ENCODE measurements at places on chromosomes 7 and 10.

GRCh38 chr7:35695987-35696386 lies 1.1 kb upstream of the HERPUD2 start:
- DNase-seq: no peak

GRCh38 chr7:140738280-140738679 lies 41.8 kb downstream of the NDUFB2 start:
- DNase-seq: no peak

DNA sequence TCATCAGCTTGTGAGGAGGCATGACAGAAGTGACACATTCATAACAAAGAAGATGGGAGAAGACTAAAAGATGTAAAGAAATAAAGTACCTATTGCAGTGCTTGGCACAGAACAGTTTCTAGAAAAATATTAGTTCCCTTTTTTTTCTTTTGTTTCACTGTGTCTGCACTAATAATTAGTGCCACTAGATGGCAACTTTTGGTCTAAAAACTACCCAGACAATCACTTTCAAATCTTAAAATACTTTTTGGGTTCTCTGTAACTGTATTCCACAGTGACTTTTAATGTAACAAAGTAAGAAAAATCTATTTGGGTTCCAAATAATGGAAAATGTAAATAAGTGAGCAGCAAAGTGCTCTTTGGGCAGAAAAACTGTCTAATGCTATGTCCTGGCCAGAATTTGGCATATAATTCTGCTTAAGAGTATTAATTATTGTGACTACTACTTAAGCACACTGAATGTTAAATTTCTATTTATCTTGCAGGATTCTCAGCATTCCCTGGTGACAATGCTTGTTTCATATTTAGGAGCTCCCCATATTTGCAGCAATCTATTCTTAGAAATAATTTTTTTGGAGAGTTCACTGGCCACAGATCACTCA lies 134.8 kb upstream of the KIF5B start:
- peak; percentile 64 for DNase-seq

GRCh38 chr7:108283252-108283651 lies 153.1 kb upstream of the LAMB4 start:
- no peak for DNase-seq

DNA sequence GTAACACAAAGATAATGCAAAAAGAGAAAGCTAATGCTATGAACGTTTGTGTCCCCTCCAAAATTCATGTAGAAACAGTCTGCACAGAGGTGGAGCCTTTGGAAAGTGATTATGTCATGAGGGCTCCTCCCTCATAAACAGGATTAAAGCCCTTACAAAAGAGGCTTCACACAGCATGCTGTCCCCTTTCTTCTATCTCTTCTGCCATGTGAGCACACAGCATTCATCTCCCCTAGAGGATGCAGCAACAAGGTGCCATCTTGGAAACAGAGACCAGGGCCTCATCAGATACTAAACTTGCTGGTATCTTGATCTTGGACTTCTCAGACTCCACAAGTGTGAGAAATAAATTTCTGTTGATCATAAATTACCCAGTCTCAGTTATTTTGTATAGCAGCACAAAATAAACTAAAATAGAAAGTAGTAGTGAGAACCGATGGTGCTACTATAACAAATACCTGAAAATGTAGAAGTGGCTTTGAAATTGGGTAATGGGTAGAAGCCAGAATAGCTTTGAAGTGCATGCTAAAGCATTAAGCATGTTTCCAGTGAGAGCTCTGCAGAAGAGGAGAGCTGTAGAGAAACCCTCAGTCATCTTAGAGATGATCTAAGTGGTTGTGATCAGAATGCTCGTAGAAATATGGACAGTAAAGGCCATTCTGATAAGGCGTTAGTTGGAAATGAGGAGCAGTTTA lies 108.7 kb downstream of the DNAJC1 start:
- DNase-seq: no peak

DNA sequence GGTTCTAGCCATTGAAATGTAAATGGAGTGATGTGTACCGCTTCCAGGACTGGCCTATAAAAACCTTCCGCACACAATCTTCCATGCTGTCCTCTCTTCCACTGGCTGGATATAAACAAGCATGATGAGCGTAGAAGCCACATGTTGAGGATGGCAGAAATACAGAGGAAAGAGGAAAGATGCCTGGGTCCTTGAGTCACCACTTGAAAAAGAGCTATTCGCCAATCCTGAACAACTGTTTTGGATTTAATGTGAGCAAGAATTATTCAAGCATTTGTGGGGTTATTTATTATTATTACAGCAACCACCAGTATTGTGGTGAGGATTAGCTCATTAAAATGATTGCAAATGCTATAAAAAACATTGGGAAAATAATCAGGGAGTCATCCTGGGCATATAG lies 45.8 kb upstream of the PLXNA4 start:
- DNase-seq: no peak

- peak; percentile 36 for DNase-seq
Measured at GRCh38 chr7:32937344-32938174, 19.7 kb upstream of the FKBP9 start.

DNA sequence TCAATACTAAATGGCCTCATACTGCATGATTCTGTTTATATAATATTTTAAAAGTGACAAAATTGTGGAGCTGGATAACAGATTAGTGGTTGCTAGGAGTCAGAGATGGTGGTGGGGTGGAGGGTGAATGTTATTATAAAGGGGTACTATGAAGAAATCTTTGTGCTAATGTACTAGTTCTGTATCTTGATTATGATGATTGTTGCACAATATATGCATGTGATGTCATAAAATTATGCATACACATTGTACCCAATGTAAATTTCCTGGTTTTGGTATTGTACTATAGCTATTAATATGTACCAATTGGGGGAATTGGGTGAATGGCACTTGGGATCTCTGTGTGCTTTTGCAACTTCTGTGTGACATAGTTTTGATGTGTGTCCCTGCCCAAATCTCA lies 112.2 kb downstream of the TMEM26 start:
- no peak for DNase-seq

DNA sequence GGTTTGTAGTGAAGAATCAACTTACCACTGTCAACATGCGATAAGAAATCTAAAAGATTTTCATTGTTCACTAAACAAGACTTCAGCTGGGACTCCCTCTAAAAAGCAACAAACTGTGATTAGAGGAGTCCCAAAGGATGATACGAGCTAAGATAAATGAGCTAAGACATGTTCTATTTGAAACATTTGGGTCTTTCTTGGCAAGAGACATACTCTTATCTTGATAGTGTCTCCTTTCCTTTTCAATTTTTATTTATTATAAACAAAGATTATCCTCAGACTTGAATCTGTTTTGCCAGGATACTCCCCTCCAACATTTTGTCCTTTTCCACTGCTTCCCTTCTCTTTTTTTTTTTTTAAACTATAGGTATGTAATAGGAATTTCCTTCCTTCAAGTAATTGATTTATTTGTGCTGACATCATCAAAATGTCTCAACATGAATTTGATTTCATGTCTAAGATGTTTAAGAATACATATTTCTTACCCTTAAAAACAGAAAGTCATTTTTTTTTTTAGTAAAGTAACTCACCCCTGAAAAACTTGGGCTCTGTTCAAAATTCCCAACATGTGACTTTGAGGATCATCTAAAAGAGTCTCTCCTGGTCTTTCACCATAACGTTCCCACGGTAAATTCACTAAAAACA lies 158.4 kb upstream of the NRP1 start:
- no peak for DNase-seq

GRCh38 chr10:102394801-102395399 lies 605 bp upstream of the NFKB2 start:
- DNase-seq: no peak

DNA sequence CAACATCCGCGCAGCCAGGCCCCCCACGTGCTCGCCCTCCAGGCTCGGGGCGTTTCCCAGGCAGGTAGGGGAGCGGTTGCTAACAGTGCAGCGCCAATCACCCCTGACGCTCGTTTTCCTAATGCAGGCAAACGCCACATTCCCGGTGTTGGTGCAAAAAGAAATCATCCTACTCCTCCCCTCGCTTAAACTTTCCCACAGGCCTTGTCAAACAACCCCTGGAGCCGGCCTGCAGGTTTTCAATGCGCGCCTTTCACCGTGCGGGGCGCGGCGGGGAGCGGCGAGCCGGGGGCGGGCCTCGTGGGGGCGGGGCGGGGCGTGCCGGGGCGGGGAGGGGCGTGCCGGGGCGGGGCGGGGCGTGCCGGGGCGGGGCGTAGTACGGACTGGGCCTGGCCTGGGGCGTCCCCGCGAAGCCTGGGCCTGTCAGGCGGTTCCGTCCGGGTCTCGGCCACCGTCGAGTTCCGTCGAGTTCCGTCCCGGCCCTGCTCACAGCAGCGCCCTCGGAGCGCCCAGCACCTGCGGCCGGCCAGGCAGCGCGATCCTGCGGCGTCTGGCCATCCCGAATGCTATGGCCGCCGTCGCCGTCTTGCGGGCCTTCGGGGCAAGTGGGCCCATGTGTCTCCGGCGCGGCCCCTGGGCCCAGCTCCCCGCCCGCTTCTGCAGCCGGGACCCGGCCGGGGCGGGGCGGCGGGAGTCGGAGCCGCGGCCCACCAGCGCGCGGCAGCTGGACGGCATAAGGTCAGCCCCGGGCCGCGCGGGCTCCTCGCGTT lies at the start of gene ECHDC3:
Gene ECHDC3, plus strand, starts transcription at position 374 of the 770 bp plus-strand sequence. Its CDS starts 195 bp downstream, at position 569.
- DNase-seq: peak; percentile 71

GRCh38 chr10:627032-627992 lies 62.2 kb downstream of the DIP2C start:
- no peak for DNase-seq

DNA sequence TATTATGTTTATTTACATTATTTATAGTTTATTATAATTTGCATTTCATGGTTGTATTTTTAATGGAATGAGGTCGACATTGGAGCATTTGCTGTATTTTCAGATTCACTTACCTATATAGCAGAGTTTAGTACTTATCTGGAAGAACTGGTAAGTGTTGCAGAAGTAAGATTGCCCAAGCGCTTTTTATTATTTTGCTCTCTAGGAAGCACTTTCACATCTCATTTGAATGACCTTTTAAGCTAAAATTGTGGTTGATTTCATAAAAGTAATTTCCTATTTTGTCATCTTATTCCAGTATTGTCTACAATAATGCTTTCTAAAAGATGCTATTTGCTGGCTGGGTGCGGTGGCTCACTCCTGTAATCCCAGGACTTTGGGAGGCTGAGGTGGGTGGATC lies 28.6 kb downstream of the SEC61A2 start:
- peak; percentile 76 for DNase-seq

DNA sequence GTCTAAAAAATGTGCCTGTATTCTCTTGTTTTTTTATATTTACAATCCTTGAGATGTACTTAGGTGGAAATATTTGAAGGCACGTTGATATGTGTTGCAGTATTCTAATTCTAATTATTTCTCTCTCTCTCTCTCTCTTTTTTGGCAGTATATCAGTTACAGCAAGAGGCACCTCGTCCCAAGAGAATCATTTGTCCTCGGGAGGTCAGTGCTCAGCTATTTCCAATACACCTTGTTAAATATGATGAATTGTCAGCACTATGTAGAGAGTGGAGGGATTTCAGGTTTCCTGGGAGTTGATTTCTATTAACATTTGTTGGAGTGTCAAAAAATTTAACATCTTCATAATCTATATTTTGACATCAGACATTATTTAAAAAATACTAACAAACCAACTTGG lies 173.2 kb downstream of the CHN2 start:
- DNase-seq: no peak

DNA sequence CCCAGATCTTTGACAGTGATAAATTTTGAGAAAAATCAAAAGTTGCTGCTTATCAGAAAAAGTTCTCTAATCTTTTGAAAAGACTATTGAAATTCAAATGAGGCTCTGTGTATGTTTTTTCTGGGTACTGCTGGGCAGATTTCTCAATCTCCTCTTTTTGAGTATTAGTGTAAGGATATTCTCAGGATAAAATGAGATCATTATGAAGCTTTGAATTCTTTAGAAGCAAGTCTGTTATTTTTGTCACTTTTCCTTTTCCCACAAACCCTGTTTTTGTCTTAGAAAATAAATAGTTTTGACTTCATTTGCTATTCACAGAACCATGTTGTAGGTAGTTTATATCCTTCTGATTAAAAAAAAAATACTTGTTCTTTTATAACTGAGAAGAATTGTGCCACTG lies 7.9 kb downstream of the STAM start:
- DNase-seq: no peak

DNA sequence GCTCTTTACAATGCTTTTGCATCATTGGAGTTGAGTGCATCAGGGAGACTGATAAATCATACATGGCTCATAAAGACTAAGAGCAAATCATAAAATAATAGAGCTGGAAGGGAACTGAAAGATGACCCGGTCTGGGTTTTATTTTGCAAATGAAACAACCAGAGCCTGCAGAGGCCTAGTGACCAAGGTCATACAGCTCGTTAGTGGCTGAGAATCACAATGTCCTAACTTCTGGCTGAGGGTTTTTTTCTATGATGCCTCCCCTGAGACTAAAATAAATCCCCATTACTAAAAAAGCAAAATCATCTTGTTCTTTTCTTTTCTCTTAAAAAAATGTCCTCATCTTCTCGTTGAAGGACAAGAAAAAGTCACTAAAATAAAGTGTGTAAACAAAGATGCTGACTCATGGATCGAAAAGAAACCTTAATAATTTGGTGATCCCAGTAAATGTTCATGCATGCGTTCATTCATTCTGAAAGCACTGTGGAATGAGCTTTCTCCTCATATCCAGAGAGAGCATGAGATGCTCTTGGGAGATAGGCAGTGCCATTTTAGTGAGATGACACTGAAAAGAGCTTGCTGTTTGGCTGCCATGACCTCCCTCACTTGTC lies 107.8 kb upstream of the PHYHIPL start:
- no peak for DNase-seq

DNA sequence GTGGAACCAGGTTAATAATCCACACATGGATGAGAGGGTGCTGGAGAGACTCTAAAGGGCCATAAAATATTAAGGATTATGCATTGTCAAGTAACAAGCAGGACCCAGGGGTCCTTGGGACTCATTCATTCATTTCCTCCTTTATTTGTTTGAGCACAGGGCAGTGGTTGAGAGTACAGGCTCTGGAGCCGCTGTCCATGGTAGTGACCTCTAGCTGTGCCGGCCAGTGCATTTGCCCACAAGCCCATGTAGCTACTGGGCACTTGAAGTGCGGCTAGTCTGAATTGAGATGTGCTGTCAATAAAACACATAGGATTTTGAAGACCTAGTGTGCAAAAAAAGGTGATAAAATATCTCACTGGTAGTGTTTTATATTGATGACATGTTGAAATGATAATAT lies 137.6 kb downstream of the C10orf105 start:
- peak; percentile 46 for DNase-seq

- DNase-seq: no peak
Measured at GRCh38 chr7:92657391-92657790, 67.2 kb upstream of the FAM133B start.

GRCh38 chr7:27143023-27143949 lies at the start of gene HOXA5:
Gene HOXA5 (minus strand): TSS chr7:27143681. CDS start chr7:27143607, 74 bp downstream.
- peak; percentile 77 for DNase-seq

- peak; percentile 83 for DNase-seq
Measured at GRCh38 chr7:2687881-2688318, at the start of gene AMZ1. Gene AMZ1 (plus strand): TSS chr7:2688202. CDS start chr7:2700452, 12,250 bp downstream.

DNA sequence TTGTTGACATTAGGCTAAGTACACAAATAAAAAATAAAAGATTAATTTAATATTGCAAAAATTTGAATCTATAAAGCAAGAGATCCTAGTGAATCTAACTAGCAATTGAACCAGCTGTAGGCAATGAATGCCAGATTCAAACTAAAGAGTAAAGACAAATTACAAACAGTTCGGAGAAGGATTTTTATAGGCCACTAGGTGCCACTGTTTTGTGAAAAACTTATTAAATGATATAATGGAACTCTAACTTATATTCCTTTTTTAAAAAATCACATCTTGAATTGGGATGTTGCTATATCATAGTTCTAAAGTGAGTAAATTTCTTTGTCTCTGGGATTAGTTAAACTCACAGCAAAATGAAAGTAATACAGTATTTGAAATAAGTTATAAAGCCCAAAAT lies 39.1 kb upstream of the GNAI1 start:
- DNase-seq: peak; percentile 47
